ENCODE measurements at places on chromosomes 6 and 20.

GRCh38 chr20:33521461-33521860 is 31.6 kb downstream of the CBFA2T2 start:
- DNase-seq, result no peak

- no peak for DNase-seq
These were observed 76.6 kb upstream of the SNRPB2 start for GRCh38 chr20:16653266-16653665.

- DNase-seq, result no peak
These were observed 24.7 kb upstream of the HIVEP1 start for GRCh38 chr6:11987386-11987785.

DNA sequence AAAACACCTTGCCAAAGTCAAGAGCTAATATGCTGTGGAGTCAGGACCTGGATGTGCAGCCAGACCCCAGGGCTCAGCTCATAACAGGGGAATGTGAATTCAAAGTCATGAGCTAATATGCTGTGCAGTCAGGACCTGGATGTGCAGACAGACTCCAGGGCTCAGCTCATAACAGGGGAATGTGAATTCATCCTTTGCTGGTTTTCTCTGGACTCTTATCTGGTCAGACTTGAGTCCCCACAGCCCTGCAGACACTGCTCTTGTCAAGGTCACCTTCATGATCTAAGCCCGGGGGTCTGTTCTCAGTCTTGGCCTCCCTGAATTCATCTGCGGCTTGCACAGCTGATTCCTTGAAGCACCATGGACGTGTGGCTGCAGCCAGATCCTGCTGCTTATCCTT is 19.2 kb upstream of the GGTLC1 start:
- no peak for DNase-seq

DNA sequence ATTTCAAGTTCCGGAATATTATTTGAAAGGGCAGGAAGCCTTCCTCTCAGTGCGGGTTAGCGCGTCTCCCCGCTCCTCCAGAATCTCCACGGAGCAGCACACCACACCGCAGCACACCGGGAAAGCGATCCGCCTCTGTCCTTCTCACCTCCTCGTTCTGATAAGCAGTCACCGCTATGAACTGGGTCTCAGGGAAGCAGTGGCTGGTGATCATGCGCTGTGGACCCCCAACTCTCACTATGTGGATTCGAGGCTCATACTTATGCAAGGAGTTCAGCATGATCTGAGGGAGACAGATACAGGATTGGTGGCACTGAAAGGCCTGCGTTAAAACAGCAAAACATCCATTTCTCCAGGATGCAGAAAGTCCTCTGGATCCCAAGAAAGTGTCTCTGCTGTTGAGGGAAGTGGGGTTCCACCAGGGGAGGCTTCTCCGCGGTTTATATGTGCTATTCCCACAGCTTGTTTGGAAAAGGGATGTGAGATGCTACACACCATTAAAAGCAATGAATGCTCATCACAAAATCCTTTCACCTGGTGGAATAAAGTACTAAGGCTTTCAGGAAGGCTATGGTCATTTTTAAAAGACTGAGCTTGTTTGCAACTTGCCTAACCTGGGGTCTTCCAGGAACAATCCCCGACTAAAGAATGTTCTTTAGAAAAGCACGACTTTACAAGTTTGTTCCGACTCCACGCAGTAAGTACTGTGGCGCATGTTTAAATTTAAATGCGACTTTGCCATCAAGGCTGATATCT is 1.9 kb downstream of the TBXT start:
- no peak for DNase-seq

- no peak for DNase-seq
These were observed 106.2 kb downstream of the UBE3D start for GRCh38 chr6:82959385-82959941.

GRCh38 chr20:20092827-20093226 is 40.5 kb downstream of the CFAP61 start:
- no peak for DNase-seq

DNA sequence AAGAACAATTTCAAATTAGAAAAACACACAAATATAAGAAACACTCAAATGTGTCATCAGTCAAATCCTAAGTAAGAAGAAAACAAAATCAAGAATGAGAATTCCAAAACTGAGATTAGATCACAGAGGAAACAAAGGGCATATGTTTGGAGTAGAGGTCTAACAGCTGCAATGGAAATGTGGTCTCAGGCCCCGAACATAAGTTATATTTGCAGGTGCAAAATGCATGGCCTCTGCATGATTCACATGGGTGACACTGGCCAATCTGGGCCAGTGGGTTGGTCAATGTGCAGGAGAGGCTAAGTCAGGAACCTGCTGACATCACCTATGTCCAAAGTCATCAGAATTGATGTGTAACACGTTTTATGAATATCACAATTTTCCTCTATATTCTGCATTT is 108.5 kb upstream of the MAP7 start:
- DNase-seq, result no peak

- peak; percentile 39 for DNase-seq
These were observed 30.6 kb downstream of the MRPL14 start for GRCh38 chr6:44096612-44097011.

GRCh38 chr20:61297986-61298385 is 45.9 kb downstream of the CDH4 start:
- no peak for DNase-seq

- DNase-seq, result no peak
These were observed 252.7 kb downstream of the UST start for GRCh38 chr6:148999501-148999900.

DNA sequence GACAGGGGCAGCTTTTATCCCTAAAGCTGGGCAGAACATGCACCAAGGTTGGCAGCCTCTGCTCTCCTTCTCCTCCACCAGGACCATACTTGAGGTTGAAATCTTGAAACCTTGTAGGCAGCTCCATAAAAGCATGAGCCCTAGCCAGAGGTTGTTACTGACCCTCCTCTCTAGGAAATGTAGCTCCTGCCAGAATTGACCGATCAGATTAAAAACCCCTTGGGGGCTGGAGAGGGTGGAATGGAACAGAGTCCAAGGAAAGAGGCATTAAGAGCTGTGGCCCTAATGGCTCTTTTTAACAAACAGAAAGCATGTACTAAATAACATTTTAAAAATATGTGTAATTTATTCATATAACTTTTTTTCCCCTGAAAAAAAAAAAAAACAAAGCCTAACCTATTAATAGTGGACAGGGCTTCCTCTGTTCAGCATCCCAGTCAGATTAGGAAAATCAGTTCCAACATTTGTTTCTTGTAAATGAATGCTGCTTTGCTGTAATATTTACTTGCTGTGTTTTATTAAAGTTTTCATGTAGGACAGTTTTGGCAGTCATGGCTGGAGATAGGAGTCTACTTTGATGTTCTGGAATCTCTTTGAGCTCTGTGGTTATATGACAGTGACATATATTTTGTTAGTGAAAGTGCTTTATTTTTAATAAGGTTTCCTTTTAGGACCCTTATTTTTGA is 41.3 kb downstream of the MTHFD1L start:
- DNase-seq, result no peak

DNA sequence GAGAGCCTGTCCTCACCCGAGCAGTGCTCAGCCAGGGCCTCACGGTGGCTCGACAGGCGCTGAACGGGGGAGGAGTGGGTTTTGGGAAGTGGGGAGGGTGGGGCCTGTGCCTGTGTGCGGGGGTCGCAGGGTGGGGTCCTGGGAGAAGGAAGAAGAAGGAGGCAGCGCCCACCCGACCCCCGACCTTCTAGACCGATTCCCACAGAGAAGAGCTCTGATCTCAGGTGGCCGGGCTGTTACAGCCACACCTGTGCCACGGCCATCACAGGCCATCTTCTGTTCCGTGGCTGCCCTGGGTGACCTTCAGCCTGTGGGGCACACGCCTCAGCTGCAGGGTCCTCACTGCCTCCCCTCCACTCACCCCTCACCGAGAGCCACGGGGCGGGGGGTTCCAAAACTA is 41.4 kb upstream of the GATA5 start:
- DNase-seq, result no peak

DNA sequence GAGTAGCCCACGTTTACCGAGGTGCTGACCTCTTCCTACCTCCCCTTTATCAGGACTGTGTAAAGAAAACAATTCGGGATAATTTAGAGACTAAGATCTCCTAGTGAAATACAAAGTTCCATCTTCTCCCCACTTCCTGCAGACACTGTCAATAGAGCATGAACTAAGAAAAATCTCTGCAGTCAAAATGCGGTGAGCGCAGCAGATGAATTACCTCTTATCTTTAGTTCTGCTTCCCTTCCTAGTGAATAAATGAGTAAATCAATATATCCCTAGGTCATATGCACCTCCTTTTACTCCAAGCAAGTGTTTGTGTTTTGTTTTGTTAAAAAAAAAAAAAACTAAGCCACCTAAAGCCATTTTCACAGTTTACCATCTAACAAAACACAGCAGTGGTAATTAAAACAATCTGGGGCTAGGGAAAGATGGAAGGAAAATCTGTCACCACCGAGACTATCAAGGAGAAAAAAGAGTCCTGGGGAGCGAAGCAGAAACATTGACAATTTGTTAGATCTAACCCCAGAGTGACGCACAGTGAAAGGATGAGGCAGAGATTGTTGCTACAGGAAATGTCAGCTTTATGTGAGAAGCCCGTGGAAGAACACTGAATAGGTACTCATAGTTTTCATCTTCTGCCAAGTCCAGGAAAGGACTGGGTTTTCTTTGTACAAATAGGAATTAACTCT is 159.4 kb upstream of the SPTLC3 start:
- no peak for DNase-seq

DNA sequence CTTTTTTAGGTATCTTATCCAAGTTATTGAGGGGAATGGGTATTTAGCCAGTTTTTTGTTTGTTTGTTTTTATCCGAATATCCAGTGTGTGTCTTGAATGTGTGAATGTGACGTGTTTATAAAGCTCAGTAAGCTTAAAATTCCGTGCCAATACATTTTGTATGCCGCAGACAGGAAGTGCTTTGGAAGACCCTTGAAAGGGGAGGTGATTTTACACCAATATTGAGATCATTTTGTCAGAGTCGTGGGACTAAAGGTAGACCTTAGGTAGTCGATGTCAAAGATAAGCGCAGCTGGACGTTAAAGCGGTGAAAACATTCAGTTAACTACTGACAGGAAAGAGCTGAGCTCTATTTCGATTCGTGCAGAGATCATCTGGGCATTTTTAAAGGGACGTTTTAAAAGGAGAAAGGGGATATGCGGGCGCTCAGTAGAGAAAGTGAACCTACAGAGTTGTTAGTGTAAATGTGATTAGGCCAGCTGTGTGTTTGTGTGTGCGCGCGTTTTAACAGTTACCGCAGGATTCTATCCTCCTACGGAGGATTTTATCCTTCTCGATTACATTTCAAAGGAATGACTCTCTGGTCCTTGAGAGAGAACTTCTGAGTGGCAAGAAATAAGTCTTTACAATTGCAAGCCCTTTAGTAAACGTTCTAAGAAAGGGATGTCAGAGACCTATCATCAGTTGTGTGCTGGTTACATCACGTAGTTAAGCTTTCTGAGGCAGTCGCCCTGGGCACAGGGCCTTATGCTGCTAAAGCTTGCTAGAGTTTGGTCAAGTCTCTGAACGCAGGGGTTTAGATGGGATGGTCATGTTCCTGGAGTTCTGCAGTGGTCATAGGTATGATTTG is 625 bp upstream of the ECHDC1 start:
- no peak for DNase-seq
